ENCODE measurements at places on chromosomes 1 and 21. TPM values are rescaled to one million over a fixed set of nuclear protein-coding genes. Genes with fewer than 3 reads are reported as not detected.

The ARTN gene
- total RNA-seq, result under 0.01 TPM

The TMEM167B gene
- 30.3 TPM for total RNA-seq

The RNF186 gene
- not detected for total RNA-seq

The TGFB2 gene
- 14.3 TPM for total RNA-seq

The CTBS gene
- total RNA-seq, result 9.2 TPM

The RAB25 gene
- 0.09 TPM for total RNA-seq

The CACNA1S gene
- not detected for total RNA-seq

The KIF26B gene
- 1.3 TPM for total RNA-seq

The GRHL3 gene
- total RNA-seq, result not detected

The MATN1 gene
- total RNA-seq, result not detected

Data from bronchial smooth muscle cell (primary cell).